Activated CD8-positive, alpha-beta memory T cell treated with anti-CD3 and anti-CD28 coated beads, Interleukin-2, amount 50 U/mL, for 48 hours (primary cell): ENCODE measurements at places on chromosomes 13 and 19.

DNA sequence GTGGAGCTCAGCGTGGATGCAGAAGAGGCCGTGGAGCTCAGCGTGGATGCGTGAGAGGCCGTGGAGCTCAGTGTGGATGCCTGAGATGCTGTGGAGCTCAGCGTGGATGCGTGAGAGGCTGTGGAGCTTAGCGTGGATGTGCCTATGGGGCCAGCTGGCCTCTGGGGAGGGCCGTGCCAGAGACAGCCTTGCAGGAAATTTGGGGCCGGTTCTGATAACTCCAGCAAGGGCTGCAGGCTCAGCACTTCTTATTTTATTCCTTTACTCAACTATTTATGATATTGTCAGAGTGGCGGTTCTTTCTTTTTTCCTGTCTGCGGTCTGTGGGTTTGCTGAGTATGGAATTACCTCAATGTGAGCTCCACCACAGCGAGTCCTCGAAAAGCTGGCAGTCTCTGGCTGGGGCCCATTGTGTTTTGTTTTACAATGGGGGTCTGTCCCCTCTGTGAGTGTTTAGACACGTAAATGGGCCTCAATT is 17.8 kb upstream of the TMEM255B start:
- no peak for DNase-seq

GRCh38 chr19:15555759-15556633 is 47.7 kb downstream of the CYP4F22 start:
- peak; percentile 100 for DNase-seq

DNA sequence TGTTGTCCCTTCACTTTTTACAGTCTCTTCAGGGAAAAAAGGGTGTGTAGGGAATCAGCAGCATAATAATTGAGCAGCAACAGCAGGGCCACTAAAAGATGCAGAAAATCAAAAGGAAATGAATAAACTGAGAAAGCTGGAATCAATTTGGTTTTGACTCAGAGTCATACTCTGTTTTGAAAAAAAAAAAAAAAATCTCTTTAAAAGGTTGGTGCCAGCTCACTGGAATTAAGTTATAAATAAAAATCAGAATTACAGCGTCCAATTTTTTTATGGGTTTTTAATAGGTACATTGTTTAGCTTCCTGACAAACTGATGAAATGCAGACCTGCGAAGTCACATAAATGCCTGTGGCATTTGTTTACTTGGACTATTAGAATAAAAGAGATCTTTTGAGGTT is 231.9 kb downstream of the COG6 start:
- DNase-seq, result no peak

- DNase-seq, result no peak
Observed at GRCh38 chr13:22220151-22221135, 549.6 kb downstream of the FGF9 start.

DNA sequence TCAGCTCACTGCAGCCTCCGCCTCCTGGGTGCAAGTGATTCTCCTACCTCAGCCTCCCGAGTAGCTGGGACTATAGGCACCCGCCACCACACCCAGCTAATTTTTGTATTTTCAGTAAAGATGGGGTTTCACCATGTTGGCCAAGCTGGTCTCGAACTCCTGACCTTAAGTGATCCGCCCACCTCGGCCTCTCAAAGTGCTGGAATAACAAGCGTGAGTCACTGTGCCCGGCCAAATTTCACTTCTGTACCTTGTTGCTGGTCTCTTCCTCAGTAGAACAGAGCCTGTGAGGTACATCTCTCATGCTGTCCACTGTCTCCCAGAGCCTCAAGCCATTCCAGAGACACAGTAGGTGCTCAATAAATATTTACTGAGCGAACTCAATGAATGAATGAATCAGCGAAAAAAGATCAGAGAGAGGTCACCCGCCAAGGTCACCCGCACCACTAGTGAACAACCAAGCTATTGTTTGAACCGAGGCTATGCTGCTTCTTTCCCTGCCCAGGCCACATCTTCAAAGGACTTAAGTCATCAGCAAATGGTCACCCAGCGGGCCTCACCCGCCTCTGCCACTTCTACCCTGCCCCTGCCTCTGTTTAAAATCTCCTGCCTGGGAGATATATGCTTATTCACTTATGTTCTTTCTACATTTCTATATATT is 9.3 kb downstream of the TMEM143 start:
- DNase-seq, result no peak

DNA sequence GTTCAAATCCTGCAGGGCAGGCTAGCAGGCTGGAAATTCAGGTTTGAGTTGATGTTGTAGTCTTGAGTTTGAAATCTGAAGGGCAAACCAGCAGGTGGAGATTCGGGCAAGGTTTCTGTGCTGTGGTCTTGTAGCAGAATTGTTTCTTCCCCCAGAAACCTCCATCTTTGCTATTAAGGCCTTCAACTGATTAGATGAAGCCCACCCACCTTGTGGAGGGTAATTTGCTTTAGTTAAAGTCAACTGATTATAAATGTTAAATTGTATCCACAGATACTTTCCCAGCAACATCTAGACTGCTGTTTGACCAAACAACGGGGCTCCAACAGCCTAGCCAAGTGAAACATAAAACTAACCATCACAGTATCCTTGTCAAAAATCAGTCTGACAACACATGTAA is 9.4 kb downstream of the IPO5 start:
- DNase-seq, result no peak

GRCh38 chr19:51380379-51380778 is 7.4 kb downstream of the LIM2 start:
- DNase-seq, result no peak

DNA sequence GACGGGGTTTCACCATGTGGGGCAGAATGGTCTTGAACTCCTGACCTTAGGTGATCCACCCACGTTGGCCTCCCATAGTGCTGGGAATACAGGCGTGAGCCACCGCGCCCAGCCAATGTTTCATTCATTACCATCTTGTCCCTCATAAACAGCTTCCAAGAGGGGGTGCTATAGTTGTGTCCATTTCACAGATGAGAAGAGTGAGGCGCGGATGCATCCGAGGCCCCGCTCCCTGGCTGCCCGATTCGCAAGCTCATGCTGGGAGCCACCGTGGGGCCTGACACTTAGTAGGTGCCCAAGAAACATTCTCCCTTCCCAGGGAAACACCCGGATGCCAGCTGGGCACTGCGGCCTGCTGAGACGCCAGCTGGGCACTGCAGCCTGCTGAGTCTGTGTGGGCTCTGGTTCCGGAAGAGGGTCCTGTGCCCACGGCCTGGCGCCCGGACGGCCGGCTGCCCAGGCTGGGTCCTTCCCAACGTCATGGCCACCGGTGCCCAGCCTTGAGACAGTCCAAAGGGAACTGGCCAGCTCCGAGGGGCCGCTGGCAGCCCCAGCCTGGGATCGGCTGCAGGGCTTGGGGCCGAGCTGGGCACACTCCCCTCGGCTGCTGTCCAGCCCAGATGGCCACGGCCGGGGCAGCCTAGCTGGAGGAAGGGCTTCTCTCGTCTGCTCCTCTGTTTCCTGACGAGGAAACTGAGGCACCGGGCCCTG is 54.7 kb downstream of the NFIC start:
- DNase-seq, result no peak

GRCh38 chr19:6713773-6714692 is 6.4 kb downstream of the C3 start:
- DNase-seq, result no peak

DNA sequence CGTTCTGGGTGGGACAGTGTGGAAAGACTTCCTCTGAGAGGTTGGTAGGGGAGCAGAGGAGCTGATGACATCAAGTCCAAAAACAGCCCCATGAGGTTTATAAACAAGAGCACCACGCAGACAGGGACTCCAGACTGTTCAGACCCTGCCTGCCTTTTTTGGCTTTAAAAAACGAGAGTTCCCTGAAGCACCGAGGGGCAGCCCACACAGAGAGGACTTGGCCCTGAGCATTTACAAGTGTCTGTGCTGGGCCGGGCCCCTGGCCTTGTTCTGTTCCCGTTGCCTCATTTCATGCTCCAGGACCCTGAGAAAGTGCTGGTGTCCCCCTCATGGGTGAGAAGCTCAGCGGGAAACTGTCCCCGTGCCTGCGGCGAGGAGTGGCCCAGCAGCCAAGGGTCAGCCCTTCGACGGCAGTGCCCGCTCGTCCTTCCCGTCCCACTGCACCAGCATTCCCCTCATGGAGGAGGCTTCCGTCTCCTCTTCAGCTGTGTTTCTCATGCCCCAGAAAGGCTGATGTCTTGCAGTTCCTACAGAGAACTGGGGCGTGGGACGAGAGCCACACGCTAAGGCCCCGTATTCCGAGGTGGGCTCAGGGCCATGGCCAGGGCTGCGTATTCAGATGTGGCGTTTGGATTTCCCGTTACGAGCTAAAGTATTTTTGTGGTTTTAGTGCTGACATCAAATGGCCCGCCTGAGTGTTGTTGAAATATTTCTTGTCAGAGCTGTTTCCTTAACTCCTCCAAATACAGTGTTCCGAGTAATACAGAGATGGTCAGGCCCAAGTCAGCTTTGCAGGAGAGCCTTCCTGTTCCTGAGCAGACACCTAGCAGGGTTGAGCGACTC is 93.5 kb downstream of the ATP11A start:
- peak; percentile 40 for DNase-seq

DNA sequence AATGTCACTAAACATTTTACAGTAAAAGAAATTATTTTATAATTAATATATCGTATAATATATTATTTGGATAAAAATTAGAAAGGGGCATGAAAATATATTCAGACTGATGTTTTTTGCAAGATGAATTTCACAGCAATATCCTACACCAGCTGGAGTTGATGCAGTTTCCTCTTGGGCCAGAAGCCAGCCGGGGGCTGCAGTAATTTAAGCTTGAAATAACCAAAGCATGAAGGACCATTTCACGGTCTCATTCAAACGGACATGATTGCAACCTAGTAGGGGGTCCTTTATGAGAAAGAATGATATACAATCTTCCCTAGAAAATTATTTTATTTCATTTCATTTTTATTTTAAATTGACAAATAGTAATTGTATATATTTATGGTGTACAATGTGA is 797.2 kb upstream of the PCDH9 start:
- no peak for DNase-seq

- peak; percentile 61 for DNase-seq
Observed at GRCh38 chr19:50801107-50801506, 10.9 kb downstream of the ACP4 start.

DNA sequence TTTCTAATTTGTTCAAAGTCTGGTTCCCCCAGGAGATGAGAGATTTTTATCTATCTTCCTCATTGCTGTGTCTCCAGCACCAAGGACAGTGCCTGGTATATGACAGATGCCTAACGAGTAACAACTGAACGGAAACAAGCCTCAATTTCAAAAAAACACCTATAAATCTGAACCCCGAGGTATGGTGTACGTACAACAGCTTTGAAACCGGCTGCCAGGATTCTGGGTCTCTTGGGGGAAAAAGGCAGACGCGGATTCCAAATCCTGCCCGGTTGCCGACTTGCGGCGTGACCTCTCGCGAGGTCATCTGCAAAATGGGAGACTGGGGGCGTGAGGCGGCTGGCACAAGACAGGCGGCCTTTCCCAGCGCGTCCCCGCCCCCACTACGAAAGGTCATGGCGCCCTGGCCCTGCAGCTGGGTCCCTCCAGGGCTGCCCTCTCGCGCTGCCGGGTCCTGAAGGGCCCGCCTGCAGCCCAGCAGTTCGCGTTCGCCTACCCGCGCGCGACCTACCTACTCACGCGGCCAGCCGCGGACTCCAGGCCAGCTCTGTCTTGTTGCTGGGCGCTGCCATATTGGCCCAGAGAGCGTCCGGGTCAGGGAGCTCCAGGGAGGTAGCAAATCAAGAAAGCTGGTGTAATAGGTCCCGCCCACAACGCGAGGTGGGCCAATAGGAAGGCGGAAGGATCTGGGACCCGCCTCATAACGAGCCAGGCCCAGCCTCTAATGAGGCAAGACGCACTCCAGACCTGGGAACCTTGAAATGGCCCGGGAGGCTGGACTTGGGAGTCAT is at the start of gene ECSIT:
TSS of gene ECSIT (minus strand) at position 584 of the 791 bp plus-strand sequence. CDS start 9,964 bp downstream, outside the sequence.
- DNase-seq, result peak; percentile 93

GRCh38 chr19:45349430-45349941 is 8.9 kb downstream of the KLC3 start:
- DNase-seq, result no peak

- DNase-seq, result peak; percentile 74
Observed at GRCh38 chr19:7869910-7870511, 4.2 kb downstream of the PRR36 start.

DNA sequence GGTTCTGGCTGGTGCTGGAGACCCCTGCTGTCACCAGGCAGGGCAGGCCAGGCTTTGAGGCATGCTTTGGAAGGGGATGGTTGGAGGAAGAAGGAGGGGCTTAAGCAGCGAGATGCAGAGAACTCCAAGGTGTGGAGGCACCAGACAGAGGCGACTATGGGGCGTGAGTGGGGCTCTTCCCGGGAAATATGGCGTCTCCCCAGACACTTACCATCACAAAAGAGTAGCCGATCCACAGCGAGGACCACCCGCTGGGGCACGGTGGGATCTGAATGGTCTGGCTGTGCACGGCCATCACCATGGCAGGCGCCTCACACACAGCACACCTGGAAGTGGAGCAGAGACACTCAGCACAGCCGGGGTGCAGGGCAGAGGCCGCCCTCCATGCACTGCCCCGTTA is 151.9 kb downstream of the COL4A1 start:
- DNase-seq, result no peak

DNA sequence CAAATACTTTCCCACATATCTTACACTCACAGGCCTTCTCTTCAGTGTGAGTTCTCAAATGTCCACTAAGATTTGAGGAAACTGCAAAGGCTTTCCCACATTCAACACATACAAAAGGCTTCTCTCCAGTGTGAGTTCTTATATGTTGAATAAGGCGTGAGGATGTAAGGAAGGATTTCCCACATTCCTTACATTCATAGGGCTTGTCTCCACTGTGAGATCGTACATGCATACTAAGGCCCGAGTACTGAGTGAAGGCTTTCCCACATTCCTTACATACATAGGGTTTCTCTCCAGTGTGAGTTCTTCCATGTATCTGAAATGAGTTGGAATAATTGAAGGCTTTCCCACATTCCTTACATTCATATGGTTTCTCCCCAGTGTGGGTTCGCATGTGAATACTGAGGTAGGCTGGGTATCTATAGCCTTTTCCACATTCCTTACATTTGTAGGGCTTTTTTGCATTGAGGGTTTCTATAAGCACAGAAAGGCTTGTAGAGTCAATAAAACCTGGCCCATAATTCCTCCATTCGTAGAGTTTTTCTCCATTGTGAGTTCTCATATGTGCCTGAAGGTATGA is 9.6 kb downstream of the ZNF426 start:
- no peak for DNase-seq

GRCh38 chr13:23615395-23616081 is 45.3 kb downstream of the TNFRSF19 start:
- no peak for DNase-seq

DNA sequence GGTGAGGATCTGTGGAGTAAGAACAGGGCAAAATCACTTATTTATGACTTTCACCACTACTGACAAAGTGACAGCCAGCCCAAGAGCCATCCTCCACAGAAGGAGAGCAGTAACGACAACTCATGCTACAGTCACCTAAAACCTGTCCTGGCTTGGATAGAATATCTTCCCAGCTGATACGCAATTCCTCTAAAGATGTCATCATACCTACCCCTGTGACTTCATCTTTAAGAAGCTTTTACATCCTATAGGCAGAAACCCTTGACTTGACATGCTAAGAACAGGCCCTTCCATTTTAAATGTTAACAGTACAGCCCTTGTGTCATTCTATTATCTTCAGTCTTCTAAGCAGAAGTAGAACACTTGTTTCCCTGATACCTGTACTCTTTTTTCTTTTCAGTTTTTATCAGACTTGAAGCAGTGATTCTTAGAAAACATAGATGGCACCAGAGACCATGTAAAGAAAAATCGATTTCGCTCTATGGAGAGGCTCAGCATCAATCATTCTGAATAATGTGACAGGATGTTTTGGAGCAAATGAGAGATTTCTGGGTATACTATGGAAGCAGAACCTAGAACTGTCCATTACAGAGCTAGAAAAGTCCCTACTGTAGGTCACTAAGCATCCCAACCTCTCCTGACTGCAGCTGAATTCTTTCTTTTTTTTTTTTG is 20.1 kb downstream of the STOML3 start:
- DNase-seq, result no peak
